ENCODE measurements at places on chromosomes 2 and 18.

DNA sequence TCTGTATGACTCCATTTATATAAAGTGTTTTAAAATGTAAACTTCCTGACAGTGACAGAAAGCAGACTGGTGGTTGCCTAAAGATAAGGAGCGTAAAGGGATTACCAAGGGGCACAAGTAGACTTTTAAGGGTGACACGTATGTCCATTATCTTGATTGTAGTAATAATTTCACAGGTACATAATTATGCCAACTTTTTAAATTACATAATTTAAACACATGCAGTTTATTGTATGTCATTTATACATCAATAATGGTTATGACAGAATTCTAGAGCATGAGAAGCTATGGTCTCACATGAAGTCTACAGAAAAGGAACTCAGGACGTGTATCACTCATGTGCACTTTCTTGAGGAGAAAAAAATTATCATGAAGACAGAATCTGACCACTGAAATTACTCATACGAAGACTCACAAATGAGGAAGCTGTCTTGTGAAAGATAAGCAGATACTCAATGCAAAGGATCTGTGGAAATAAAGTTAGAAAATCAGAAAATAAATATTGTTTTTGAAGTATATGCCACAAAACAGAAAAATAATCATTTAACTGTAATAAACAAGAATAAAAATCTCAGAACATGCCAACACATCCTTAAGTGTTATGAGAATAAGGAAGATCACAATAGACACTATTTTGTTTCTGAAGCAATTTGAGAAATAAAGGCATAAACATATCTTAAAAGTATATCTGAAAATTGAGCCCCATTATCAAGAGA is 84.4 kb downstream of the TMEM131 start:
- no peak for DNase-seq

GRCh38 chr18:36141576-36141975 is 11.9 kb downstream of the ELP2 start:
- no peak for DNase-seq

DNA sequence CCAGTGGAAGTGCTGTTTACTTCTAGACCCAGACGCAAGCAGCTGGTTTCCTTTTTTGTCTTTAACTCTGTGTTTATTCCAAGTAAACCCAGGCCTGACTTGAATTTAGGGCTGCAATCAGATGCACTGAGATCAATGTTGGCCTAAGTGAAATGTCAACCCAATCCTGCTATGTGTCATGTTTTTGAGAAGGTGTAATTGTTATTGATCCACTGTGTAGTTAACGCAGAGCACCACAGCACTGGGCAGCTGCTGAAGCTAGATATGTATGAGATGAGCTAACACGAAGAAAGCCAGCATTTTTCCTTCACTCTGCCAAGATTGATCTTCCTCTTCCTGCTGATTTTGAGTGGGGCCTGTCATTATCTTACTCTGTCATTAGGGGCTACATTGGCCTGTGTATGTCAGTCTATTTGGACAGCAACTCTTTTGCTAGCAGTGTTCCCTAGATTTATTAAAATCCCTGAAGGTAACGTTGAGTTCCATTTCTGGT is 18.9 kb upstream of the DLX1 start:
- DNase-seq: no peak

- no peak for DNase-seq
These were observed 226.2 kb downstream of the ASXL3 start for GRCh38 chr18:33804258-33804657.

DNA sequence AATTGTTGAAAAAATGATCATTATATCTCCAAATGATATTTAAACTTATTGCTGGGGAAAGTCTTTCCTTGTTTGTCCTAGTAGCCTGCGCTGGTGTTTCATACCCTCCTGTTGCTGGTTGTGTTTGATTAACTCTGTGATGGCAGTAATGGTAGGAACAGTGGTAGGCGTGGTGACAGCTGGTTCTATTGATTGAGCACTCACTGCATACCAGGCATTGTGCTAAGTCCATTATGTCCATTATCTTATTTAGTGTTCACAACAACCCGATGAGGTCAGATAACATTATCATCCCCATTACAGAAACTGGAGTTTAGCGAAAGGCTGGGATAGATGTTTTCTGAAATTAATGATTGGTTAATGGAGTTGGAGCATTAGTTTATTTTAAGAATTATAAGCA is 77.8 kb upstream of the STON1 start:
- no peak for DNase-seq

DNA sequence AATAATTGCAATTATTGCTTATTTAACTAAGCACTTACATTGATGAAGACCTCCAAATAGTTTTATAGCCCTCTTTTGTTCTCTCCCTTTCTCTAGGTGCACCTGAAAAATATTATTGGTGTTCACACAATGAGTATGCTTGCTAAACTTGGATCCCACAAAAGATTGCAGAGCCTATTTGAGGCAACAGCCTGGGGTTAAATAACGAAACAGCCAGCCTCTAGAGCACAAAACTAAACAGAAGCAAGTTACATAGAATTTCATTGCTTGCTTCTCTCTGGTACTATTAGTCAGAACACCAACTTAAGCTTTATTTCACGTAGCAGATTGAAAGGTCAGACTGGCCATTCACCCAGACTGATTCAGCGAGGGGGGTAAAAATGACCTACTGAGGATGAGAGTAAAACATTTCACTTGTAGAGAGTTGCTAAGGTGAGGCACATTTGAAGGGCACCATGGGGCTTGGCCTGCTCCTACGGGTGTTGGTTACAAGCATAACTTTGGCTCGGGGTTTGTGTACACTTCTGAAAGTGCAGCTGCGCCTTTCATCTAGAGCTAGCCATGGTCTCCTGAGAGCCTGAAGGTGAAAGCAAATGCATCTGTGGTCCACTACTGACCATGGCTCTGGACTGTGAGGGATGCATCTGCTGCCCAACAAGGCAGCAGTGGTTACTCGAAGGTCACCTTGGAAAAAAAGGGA is 225.1 kb upstream of the LRRTM1 start:
- DNase-seq: no peak

DNA sequence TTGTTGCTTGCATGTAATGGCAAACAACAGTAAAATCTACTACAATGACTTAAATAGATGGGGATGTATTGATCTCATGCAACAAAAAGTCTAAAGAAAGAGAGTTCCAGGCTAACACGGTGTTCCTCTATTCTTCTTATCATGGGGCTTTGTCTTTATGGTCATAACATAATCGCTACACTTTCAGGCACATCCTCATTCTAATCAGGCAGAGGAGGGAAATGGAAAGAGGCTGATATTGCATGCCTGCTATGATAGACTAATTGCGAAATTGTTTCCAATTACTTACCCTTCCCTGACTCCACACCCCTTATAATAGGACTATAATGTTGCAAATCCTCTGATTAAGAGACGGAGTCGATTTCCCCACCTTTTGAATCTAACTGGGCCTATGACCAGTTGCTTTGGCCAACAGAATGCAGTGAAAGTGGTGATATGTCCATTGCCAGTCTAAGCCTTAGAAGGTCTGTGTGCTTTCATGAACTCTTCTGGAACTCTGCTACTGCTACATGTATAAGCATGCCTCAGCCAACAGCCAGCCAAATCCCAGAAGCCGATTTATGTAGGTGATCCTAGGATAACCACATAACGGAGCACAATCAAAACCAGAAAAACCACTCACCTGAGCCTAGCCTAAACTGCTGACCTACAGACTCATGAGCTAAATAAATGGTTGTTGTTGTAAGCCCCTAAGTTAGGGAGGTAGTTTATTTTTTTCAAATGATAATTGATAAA is 180.3 kb upstream of the TACR1 start:
- DNase-seq: no peak

- DNase-seq: no peak
These were observed 100.6 kb downstream of the CDK15 start for GRCh38 chr2:201906777-201907562.

- DNase-seq: peak; percentile 67
These were observed 31.7 kb upstream of the UBXN4 start for GRCh38 chr2:135709992-135710391.

GRCh38 chr2:232571026-232571474 is 20.6 kb downstream of the EIF4E2 start:
- DNase-seq: no peak

DNA sequence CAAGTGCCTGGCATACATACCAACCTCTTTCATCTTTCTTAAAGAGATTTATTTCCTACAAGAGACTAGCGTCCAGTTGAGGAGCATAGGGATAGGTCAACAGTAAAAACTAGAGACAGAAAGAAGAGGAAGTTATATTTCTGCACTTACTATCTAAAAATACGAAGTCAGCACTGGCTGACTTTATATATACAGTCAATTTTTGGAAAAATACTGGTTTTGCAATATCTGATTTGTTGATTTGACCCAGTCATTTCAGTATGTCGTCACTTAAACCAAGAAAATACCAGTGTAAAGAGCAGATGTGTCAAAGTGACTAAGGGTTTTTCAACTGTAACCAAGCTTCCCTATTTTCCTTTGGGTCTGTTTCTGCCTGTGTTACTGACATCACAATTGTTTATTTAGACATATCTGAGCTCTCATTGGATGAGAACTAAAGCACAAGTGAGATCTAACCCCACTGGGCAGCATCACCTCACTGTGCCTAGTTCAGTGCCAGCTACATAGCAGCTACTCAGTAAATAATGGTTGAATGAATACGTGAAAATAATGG is 23.0 kb downstream of the CYTIP start:
- DNase-seq: no peak

GRCh38 chr2:26850505-26850904 is 2.6 kb downstream of the DPYSL5 start:
- no peak for DNase-seq
